NCI-H1105 (cell line): ENCODE measurements at places on chromosomes 5 and 9.
A peak's percentile ranks its signal among the peaks of the same experiment; 100 is the strongest.

- DNase-seq = peak; percentile 73
Observed at GRCh38 chr9:70111042-70111602, 67.5 kb downstream of the MAMDC2 start.

- no peak for DNase-seq
Observed at GRCh38 chr5:175521313-175521833, 43.0 kb downstream of the SFXN1 start.

GRCh38 chr9:13431222-13431536 is 151.7 kb upstream of the MPDZ start:
- DNase-seq = no peak

DNA sequence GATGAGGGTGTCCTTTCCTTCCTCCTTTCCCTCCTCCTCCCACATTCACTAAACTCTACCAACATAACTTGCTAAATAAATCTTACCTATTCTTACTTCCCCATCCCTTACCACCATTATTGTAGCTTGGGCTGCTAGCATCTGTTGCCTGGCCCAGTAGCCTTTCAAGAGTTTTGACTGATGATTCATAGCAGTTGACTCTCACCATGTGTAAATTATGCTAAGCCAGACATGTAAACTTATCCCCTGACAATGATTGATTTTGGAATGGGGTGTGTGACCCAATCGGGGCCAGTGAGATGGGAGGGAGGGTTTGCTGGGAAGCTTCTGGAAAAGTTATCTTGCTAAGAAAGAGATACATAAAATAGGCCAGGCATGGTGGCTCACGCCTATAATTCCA is 161.8 kb upstream of the SPRY4 start:
- no peak for DNase-seq

GRCh38 chr9:81213456-81213855 is 475.9 kb downstream of the TLE1 start:
- DNase-seq = no peak

DNA sequence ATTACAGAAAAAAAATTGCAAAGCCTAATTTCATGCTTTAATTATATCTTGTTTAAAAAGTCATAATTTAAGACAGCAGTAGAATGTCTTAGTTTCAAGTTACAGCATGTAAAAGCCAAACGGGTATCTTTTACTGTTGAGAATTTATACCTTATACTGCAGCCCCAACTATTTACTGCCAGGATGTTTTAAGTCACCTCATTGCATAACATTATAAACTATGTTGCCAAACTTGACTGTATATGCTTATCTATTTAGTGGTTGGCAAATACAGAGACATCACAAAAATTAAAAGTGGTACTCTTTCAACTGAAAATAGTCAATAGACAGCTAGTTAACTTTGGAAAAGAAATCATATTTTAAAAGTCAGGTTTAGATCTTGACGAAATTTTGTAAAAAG is 119.5 kb downstream of the EDIL3 start:
- DNase-seq = no peak

- DNase-seq = no peak
Observed at GRCh38 chr5:113164021-113164420, 187.4 kb downstream of the DCP2 start.

GRCh38 chr9:37036371-37036775 is 2.3 kb upstream of the PAX5 start:
- DNase-seq = no peak

DNA sequence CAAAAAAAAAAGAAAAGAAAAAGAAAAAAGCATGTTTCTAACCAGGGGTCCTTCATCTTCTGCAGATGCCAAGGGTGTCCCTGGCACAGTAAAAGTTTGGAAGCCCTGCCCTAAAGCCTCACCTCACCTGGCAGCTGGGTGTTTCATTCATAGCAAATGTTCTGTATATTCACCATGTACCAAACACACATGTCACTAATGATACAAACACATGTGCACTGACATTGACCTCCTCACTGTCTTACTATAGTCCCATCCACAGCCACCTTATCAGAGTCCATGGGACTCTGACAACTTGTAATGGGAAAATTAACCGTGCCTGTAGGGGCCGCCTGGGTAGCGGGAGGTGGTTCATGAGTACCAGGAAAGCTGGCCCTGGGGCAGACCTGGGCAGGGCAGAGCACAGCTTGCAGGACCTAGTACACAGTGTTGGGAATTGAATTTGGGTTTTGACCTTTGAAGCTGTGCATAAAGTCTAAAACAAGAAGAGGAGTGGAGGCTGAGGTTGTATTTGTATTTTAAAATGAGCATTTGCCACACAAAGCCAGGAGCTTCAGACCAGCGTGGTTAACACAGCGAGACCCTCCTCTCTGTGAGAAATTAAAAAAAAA is 6.4 kb upstream of the MGAT4B start:
- no peak for DNase-seq

DNA sequence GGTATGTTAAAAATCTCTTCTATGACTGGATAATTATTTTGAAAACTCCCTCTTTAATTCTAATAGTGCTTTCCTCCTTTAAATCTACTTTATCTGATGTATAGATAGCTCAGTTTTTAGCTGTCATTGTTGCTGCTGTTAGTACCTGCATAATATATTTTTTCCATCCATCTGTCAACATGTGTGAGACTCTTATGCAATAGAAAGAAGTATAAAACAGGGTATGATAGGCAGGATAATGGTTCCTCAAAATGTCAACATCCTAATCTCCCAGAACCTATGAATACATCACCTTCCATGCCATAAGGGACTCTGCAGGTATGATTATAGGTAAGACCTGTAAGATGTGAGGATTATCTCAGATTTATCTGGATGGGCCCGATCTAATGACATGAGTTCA is 136.9 kb upstream of the LHFPL2 start:
- DNase-seq = no peak

- no peak for DNase-seq
Observed at GRCh38 chr9:75531588-75531987, 358.9 kb upstream of the PCSK5 start.
